Motor neuron (in vitro differentiated cells): ENCODE measurements at places on chromosomes 5 and 9.

DNA sequence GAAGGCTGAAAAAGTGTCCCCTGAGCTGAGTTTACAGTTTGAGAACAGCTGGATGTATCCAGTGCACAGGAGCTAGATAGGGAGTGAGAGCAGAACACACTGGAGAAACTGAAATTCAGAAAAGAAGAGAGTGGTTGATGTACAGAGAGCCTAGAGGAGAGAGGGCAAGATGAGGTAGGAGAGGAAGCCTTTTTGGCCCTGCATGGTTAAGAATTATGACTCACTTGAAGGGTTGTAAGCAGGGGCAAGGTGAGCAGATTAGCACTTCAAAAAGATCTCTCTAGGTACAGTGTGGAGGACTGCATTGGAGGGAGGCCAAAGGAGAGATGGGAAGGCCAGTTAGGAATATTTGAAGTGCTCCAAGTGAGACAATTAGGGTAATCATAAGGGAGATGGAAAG is 25.2 kb downstream of the MCC start:
- ATAC-seq: no peak

- no peak for ATAC-seq
Observed at GRCh38 chr5:155935723-155936122, 391.2 kb upstream of the SGCD start.

DNA sequence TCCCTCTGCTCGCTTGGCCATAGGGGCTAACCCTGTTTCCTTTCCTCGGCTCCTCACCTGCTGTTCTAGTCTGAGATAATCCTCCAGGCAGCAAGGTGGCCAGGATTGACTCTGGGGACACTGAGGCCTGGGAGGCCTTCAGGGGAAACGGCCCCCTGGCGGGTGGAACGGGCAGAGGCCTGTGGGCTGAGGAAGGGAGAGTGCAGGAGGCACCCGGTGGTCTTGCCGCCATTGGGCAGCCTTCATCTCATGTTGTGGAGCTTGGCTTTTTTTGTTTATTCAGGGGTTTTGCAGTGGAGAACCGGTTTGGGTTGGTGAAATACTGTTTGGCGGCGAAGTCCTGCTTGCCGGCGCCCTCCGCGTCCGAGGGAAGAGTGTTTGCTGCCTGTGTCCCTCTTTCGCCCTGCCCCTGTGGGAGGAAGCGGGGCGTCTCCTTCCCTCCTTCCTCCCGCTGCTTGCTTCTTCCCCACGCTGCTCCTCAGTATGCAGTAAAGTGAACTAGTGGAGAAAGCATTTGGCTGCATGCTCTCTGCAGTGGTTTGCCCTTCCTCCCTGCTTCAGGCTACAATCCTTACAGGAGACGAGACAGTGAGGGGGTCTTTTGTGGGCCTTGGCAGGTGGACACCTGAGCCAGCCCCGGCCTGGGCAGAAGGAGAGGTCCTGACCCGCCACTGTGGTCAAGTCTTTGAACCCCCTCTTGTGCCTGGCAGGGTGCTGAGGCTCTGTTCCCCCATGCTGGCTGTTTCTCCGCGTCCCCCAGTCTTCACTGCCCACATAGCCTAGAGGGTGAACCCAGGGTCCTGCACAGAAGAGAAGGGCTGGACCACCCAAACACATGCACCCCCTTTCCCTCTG is 30.8 kb upstream of the PRDM12 start:
- no peak for ATAC-seq

DNA sequence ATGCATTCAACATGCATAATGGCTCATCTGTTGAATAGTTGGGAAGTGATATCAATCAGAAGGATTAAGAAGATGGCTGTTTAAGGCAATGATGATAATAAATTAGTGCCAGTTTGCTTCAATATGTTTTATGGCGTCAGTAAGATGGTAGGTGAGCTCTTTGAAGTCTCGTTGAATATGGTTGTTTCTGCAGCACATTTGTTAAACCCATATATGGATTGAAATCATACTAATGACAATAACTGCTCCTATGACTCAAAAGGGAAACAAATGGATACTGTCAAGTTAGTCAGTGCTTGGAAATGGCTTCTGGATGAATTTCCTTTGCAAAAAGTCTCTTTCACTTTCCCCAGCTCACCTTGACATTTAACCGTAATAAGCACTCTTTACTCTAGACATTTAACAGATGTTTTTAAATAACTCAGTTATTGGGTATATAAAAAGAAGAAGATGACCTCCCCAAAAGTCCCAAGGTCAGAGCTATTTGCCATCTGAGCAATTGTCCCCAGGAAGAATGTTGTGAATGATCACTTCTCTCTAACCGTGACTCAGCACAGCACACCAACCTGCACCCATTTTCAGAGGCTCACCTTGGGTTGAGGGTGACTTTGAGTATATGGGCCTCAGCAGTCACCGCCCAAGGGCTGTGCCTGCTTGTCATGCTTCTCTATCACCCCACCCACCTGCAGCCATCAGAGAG is 133.4 kb downstream of the GRIA1 start:
- ATAC-seq: peak; percentile 44

GRCh38 chr5:113102121-113102531 is 125.5 kb downstream of the DCP2 start:
- no peak for ATAC-seq

GRCh38 chr5:56143373-56143714 is 89.8 kb downstream of the ANKRD55 start:
- ATAC-seq: no peak

DNA sequence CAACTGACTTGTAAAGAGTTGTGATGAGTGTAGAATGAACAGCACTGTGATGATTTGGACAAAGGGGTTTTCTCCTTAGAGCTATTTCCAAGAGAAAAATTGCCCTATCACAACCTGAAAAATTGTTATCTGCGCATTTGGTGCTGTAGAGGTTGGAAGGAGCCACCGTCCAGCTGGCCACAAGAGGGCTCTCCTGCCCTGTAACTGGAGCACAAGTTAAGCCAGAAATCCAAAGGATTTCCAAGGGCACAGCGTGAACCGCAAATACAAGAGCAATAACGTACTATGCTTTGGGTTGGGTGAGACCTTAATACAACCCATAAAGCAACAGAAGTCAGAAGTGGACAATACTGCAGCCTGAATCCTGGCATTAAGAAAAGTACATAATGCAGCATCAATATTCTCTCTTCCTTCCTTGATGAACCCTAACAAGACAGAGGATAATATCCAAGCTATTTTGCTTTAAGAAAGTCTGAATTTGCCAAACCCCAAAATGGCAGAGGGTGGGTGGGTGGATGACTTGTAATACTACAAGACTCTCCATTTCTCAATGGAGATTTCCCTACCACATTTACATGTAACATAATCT is 56.8 kb upstream of the SMIM32 start:
- ATAC-seq: peak; percentile 97

DNA sequence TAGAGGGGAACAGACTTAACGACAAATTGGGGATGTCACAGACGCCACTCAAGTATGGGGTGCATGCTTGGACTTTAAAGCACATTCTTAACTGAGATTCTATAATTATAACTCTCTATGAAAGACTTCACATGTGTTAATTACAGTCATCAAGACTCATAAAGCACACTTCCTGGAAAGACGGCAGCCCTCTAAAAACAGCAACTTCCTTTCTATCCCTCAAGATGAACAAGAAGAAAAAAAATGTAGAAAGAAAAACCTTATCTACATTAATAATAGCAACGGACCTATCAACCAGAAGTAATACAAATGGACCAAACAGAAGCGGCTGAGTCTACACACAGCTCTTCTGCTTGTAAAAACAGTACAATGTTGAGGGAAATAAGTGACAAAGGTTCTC is 21.2 kb downstream of the GNAQ start:
- ATAC-seq: no peak

DNA sequence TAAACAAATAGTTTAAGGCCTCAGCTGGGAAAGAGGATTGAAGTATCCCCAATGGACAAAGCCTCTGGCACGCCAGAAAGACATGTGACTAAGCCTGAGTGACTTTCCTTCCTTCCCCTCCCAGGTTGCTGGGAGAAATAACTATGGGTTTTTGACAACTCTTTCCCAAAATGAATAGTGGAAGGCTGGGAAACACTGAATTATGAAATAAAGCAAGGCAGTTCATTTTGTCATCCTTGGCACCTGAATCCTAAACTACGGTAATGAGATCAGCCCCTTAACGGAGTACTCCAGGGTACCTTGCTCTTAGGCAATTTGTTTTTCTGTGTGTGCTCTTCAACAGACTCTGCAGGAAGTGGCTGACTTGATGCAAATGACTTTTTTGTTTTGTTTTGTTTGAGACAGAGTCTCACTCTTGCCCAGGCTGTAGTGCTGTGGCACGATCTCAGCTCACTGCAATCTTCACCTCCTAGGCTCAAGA is 75.2 kb downstream of the LMNB1 start:
- peak; percentile 59 for ATAC-seq

DNA sequence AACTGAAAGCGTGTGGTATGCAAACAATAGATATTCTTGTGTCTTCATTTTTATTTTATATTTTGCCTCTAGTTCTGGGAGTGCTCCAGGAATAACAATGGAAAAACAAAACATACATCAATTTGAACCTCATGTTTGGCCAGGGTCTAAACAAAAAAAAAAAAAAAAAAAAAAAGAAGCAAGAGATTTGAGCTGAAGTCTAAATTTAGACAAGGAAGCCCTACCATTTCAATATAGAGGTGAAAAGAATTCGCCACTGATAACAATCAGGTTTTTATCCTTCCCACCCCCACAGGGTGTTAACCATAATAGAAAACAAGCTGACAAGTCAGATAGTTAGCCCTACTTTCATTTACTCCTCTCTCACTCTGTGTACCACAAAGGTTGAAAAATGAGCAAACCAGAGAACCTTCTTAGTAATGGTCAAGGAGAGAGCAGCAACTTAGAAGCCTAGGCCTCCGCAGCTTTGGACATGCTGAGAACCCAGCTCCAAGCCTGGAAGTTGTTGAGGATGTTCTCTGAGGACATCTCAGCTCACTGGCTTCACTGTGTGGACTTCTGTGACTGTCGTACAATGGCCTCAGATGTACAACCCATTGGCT is 118.2 kb upstream of the HMHB1 start:
- no peak for ATAC-seq

- no peak for ATAC-seq
Observed at GRCh38 chr5:133933169-133933509, 35.3 kb downstream of the C5orf15 start.

DNA sequence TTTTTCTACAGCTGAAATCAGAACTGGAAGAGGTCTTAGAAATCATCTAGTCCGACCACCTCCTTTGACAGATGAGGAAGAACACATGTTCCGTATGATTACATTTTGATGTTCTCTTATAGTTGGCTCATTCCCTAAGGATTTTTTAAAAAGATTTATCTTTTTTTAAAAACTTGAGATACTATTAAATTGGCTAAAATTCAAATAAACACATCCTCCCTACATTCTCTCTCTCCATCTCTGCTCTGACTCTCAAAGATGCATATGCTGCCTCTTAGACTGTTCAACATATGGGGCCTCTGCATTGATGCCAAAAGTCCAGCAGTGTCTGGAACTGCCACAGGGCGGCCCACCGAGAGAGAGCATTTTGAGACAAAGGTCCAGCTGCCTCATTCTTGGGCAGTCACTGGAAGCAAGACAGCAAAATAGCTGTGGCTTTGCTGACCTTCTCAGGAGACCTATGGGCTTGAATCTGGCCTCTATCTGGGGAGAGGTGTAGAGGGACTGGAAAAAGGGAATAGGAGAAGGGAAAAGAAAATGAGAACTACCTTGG is 12.8 kb upstream of the TSSK1B start:
- ATAC-seq: peak; percentile 58

- ATAC-seq: no peak
Observed at GRCh38 chr9:69299315-69299714, 25.7 kb upstream of the ENTREP1 start.

DNA sequence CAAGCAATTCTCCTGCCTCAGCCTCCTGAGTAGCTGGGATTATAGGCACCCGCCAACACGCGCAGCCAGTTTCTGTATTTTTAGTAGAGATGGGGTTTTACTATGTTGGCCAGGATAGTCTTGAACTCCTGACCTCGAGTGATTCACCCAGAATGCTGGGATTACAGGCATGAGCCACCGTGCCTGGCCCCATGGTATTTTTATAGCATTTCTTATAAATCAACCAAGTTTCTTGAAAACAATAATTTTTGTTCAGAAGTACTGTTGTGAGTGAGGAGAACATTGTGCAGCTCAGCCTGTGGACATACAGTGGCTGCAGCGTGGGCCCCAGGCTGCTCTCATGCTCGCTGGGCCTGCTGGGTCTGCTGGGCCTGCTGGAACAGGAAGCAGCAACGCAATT is 45.3 kb downstream of the MAP1B start:
- ATAC-seq: no peak

- no peak for ATAC-seq
Observed at GRCh38 chr9:33221568-33221884, 18.4 kb upstream of the SPINK4 start.

GRCh38 chr9:86700629-86701028 is 246.7 kb downstream of the GAS1 start:
- peak; percentile 81 for ATAC-seq

GRCh38 chr9:117938086-117938485 is 233.9 kb downstream of the TLR4 start:
- ATAC-seq: peak; percentile 31

GRCh38 chr9:118609355-118610044 is 759.7 kb downstream of the BRINP1 start:
- ATAC-seq: no peak

GRCh38 chr5:98314292-98314691 is 459.2 kb upstream of the RGMB start:
- ATAC-seq: no peak

DNA sequence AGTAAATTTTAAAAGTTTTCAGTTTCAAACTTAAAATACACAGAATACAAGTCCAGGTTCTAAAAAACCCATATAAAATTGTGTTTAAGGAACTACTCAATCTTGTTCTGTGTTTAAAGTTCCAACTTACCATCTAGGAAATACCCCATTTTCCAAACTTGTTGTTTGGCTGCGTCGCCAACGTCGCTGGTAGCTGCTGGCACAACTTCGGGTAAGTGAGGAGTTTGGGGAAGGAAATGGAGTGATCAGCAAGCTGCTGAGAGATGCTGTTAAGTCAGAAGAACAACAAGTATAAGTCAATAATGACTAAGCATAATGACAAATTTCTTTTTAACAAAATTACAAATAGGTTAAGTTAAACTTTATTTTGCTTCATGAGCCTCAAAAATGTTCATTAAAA is 71.3 kb upstream of the RAPGEF6 start:
- no peak for ATAC-seq

DNA sequence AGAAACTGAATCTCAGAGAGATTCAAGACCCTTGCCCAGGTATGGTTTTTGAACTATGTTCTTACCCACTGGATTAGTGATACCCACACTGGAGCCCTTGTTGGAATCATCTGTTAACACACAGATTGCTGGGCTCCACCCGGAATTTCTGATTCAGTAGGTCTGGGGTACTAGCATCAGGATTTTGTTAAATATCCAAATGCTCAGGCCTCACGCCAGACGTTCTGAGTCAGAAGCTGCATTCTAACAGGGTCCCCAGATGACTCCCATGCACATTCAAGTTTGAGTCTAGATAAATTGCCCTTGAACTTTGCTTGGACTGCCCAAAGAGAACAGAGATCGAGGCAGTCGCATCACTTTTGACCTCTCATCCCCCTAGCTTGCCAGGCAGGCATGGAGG is 182.0 kb upstream of the WWC1 start:
- no peak for ATAC-seq

DNA sequence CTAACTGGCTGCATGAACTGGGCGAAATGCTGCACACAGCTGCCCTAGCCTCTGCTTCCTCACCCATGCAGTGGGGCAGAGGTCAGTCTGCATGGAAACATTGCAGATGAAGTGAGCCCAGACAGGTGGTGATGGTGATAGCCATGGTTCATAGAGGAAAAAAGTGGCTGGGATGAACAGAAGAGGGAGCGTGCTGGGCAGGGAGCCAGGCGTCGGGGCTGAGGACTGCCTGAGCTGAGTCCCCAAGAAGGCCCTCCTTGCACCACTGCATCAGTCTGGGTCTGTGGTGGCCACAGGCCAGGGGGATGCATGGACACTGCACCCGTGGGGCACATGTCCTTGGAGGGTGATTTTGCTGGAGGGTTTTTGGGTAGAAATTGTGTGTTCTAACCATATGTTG is 80.5 kb downstream of the AMBP start:
- ATAC-seq: no peak
